Lung (tissue), 17 donors: ENCODE measurements at places on chromosomes 1 and 21. TPM values are rescaled to one million over a fixed set of nuclear protein-coding genes. Genes with fewer than 3 reads are reported as not detected.

GRCh38 chr1:78520216-78520615 lies 29.4 kb downstream of the PTGFR start:
- H3K4me3 ChIP-seq = no peak overlapping the region
- H3K36me3 ChIP-seq = no peaks in the 10 kb centered on the region
- no peaks in the 10 kb centered on the region for H3K27me3 ChIP-seq
- H3K4me1 ChIP-seq = no peaks in the 10 kb centered on the region
- no peak for DNase-seq
- no peak overlapping the region for H3K27ac ChIP-seq

DNA sequence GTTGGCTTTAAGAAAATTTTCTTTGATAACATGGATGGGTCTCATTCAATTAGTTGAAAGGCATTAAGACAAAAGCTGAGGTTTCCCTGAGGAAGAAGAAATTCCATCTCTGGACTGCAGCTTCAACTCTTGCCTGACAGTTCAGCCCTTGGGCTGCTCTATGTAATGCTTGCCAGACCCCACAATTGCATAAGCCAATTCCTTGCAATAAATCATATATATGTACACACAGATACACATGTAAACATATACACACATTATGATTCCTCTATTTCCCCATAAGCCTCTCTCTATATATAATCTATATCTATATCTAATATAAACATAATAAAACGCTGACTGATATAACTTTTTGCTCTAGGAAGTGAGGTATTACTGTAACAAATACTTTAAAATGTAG lies 301.5 kb upstream of the PRMT6 start:
- no peaks in the 10 kb centered on the region for H3K4me1 ChIP-seq
- no peaks in the 10 kb centered on the region for H3K27me3 ChIP-seq
- DNase-seq = no peak

GRCh38 chr1:152367436-152367835 lies 7.6 kb upstream of the FLG2 start:
- H3K27me3 ChIP-seq = no peaks in the 10 kb centered on the region
- no peak overlapping the region for H3K4me3 ChIP-seq
- no peaks in the 10 kb centered on the region for H3K36me3 ChIP-seq
- DNase-seq = no peak

DNA sequence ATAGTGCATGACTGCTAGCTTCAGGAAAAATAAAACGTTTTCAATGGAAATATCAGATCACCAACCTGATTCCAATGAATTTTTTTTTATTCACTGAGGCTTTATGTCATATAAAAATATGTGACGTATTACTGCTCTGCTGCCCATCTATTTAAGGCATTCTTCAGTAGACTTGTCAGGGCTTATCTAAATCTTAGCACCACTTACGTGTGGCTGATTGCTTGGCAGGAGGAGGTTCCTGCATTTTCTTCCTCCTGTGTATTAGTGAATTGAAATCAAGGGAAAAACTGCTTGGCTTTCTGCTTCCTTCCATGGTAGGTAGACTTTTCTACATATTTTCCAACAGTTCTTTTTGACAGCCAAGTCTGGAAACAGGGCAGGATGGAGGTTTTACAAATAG lies 80.3 kb downstream of the ROR1 start:
- no peak for DNase-seq
- H3K36me3 ChIP-seq = no peaks in the 10 kb centered on the region
- H3K4me3 ChIP-seq = no peak overlapping the region
- no peaks in the 10 kb centered on the region for H3K4me1 ChIP-seq
- H3K27me3 ChIP-seq = no peaks in the 10 kb centered on the region
- peak overlapping the region; percentile 48 for H3K27ac ChIP-seq

DNA sequence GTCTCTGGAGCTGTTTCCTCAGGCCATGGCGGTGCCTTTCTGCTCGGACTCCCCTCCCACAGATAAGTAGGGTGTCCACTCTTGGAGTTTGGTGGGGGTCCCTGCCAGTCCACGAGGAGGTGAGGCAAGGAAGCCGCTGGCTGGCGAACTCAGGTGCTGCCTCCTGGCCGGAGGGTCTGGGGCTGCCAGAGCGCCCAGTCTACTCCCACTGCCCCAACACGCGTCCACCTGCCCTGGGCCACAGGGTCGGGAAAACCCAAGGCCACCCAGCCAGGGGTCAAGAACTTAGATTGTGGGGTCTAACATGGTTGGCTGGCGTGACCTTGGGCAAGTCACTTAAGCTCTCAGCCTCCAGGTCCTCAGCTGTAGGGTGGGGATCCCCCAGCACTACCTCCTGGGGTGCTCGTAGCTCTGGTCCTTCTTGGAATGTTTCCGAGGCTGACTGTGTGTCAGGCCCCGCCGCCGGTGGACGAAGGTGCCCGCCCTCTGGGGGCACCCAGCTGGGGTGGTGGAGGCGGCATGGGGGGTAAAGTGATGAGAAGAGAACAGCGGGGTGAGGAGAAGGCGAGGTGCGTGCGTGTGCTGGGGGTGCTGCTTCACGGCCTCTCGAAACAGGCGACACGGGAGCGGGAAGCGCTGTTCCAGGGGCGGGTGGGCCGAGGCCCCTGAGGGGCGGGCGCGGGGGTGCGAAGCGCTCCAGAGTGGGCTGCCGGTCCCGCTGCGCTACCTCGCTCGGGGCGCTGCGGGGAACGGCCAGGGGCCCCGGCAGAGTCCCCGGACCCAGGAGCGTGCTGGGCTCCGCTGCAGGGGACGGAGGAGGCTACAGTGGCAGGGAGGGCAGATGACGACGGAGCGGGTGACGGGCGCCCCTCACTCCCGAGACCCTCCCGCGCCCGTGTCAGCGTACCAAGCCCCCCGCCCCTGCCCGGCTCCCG lies 1.2 kb downstream of the SH2D5 start:
- no peaks in the 10 kb centered on the region for H3K27me3 ChIP-seq
- peak overlapping the region; percentile 50 for H3K4me3 ChIP-seq
- no peak overlapping the region for H3K27ac ChIP-seq
- H3K4me1 ChIP-seq = peaks cover 8% of the 10 kb centered on the region

- no peak overlapping the region for H3K4me3 ChIP-seq
- no peak overlapping the region for H3K27ac ChIP-seq
- no peak for DNase-seq
- H3K36me3 ChIP-seq = peaks cover 6% of the 10 kb centered on the region
- H3K27me3 ChIP-seq = no peaks in the 10 kb centered on the region
- no peaks in the 10 kb centered on the region for H3K4me1 ChIP-seq
These were observed 36.8 kb downstream of the RAB3GAP2 start for GRCh38 chr1:220235462-220235861.

DNA sequence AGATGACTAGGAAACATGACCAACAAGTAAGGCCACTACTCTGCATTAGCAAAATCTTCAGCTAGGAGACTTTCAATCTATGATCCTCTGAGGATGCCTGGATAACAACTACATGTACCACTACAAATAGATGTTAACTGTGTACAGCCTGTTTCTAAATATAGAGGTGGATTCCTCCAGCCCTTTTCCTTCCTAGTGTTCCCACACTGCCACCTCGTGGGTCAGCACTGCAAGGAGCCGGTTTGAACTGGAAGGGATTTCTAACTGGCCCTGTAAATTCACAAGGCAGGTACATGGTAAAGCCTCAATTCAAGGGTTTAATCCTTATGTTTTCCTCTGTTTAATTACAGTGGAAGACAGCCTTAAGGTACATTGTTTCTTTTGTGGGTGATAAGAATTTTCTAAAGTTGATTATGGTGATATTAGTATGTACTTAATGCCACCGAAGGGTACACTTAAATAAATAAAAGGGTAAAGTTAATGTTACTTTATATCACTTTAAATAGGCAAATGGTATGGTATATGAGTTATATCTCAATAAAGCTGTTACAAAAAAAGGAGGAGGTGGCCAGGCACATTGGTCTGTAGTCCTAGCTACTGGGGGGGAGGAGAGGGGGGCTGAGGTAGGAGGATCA lies 14.4 kb downstream of the SMYD3 start:
- DNase-seq = peak; percentile 83
- H3K4me3 ChIP-seq = no peak overlapping the region
- no peaks in the 10 kb centered on the region for H3K4me1 ChIP-seq

- no peak overlapping the region for H3K4me3 ChIP-seq
- H3K27me3 ChIP-seq = no peaks in the 10 kb centered on the region
- DNase-seq = no peak
- no peaks in the 10 kb centered on the region for H3K36me3 ChIP-seq
- H3K4me1 ChIP-seq = no peaks in the 10 kb centered on the region
- no peak overlapping the region for H3K27ac ChIP-seq
These were observed 251.9 kb downstream of the RGS7 start for GRCh38 chr1:241105147-241105546.

DNA sequence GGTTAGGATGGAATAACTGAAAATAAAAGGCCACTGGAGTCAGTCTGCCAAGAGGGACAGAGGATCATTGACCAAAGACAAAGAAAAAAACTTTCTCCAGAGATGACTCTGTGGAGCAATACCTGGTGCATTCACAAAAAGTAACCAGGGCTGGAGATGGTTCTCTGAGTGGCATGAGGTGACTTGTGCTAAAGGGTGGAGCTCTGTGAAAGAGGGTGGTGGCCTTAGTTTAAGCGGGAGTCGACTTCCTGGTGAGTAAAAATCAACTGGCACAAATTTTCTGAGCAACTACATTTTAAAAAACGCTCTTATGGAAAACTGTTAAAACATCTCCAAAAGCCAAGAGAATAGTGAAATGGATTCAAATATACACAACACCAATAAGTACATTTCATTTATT lies 10.0 kb downstream of the NHLH2 start:
- H3K4me1 ChIP-seq = peaks cover 9% of the 10 kb centered on the region
- no peak overlapping the region for H3K4me3 ChIP-seq
- peaks cover 70% of the 10 kb centered on the region for H3K27me3 ChIP-seq

- no peaks in the 10 kb centered on the region for H3K27me3 ChIP-seq
- H3K4me1 ChIP-seq = no peaks in the 10 kb centered on the region
- H3K36me3 ChIP-seq = no peaks in the 10 kb centered on the region
These were observed 107.7 kb downstream of the AJAP1 start for GRCh38 chr1:4762146-4762545.

DNA sequence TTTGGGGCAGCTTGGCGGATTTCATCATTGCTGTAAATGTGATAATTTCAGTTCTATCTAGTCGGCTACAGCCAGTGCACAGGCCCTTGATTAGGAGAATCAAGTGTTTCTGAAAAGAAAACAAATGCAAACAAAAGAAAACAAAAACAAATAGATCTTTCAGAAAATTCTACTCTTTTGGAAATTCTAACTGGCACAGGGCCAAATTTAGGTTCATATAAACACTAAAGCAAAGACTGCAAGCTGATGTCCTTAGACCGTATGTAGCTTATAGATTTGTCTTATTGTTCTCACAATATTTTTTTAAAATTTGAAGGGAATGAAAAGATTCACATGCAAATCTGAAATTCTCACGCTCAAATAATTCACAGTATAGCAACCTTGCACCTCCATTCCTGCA lies 11.2 kb downstream of the UBR4 start:
- no peaks in the 10 kb centered on the region for H3K27me3 ChIP-seq
- DNase-seq = no peak
- peaks cover 8% of the 10 kb centered on the region for H3K4me1 ChIP-seq

- no peak overlapping the region for H3K4me3 ChIP-seq
- DNase-seq = no peak
- no peaks in the 10 kb centered on the region for H3K27me3 ChIP-seq
- H3K36me3 ChIP-seq = peaks cover 1% of the 10 kb centered on the region
- no peak overlapping the region for H3K27ac ChIP-seq
These were observed 226.2 kb downstream of the AKT3 start for GRCh38 chr1:243623841-243624240.

GRCh38 chr1:226157761-226158316 lies 28.7 kb downstream of the ACBD3 start:
- no peak overlapping the region for H3K27ac ChIP-seq
- no peaks in the 10 kb centered on the region for H3K27me3 ChIP-seq
- H3K36me3 ChIP-seq = peaks cover 27% of the 10 kb centered on the region
- DNase-seq = no peak
- H3K4me3 ChIP-seq = no peak overlapping the region
- no peaks in the 10 kb centered on the region for H3K4me1 ChIP-seq

DNA sequence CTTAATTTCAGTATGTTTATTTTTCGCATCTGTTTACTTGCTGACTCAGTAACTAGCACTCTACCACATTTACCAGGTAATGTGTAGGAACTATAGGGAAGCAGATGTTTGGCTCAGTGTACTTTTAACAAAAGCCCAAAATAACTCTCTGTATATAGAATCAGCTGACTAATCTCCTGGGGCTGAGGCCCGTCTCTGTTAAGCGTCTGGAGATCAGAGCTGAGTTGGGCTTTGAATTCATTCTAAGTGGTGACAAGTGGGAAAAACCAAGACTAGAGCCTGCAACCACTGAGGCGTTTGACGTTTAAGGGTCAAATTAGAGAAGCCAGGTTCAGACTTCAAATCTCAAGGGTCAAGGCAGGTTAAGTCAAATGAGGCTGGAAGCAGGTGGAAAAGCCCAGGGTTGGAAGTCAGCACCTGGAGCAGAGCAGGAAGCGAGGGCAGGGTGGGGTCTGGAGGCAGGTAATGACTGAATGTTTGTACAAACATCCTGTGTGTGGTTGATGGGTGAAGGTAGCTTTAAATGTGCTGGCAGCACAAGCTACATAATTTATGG lies 56.8 kb upstream of the LYST start:
- H3K27me3 ChIP-seq = no peaks in the 10 kb centered on the region
- H3K4me1 ChIP-seq = peaks cover 5% of the 10 kb centered on the region
- H3K27ac ChIP-seq = no peak overlapping the region
- no peak overlapping the region for H3K4me3 ChIP-seq
- H3K36me3 ChIP-seq = no peaks in the 10 kb centered on the region
- DNase-seq = no peak

- H3K27ac ChIP-seq = no peak overlapping the region
- DNase-seq = no peak
- H3K4me1 ChIP-seq = peaks cover 12% of the 10 kb centered on the region
- no peak overlapping the region for H3K4me3 ChIP-seq
These were observed 181.9 kb upstream of the ESRRG start for GRCh38 chr1:216905137-216905536.

DNA sequence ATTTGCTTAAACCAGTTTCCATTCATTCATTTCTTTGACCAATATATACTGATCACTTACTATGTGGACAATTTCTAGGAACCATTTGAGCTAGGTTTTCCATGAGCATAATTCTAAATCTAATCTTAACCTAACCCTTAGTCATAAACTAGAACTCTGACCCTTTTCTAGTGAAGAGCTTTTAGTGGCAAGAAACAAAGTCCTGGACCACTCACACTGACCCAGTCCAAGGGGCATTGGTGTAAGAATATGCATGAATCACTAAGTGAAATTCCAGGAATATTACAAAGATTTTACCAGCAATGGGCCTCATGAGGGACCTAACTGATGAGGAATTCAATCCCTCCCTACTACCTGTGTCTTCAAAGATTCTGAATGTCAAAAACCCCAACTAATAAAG lies 40.6 kb upstream of the SLC2A1 start:
- H3K4me1 ChIP-seq = no peaks in the 10 kb centered on the region
- H3K36me3 ChIP-seq = no peaks in the 10 kb centered on the region
- DNase-seq = no peak
- H3K4me3 ChIP-seq = no peak overlapping the region

STPG1 gene
- 6.7 TPM for polyA plus RNA-seq

RNU1-4 gene
- not detected for polyA plus RNA-seq

BCL2L15 gene
- polyA plus RNA-seq = 1.9 TPM

PIK3R3 gene
- 9.1 TPM for polyA plus RNA-seq
